ENCODE measurements at places on chromosomes 3 and 15. TPM values are rescaled to one million over a fixed set of nuclear protein-coding genes. Genes with fewer than 3 reads are reported as not detected.

GRCh38 chr15:20349774-20350498 is 191.7 kb downstream of the GOLGA6L6 start:
- DNase-seq, result no peak

GRCh38 chr15:41922353-41922752 is 28.5 kb upstream of the SPTBN5 start:
- DNase-seq, result no peak

DNA sequence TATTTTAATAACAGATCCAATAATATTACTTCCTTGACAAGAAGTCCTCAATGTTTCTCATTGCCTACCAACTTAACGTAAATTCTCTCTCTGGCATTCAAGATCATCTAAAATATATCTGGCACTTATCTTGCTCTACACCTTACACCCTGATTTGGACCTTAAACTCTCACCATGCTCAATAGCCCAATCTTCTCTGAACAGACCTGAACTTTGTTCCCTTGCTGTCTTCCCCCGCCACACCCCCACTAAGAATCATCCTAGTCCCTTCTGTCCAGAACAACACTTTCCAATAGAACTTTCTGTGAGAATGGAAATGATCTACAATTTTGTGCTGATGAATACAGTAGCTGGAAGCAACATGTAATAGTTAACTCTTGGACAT is 44.9 kb downstream of the P2RY1 start:
- no peak for DNase-seq

DNA sequence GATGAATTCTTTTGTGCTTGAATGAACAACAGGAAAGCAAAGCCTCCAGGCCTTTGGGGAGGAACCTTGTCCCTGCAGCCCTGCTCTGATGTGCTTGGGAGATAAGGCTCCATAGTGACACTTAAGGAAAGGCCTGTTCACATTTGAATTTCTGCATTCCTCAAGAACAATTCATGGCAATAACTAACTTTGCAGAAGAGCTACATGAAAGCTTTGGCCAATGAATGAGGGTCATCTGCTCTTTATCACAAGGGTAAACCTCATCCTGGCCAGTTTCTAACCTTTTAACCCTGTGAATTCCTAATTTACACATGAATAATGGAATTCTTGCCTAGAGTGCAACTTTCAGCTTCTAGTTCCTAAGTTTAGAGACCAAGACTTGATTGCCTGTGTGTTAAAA is 5.6 kb downstream of the PRTG start:
- DNase-seq, result peak; percentile 30

GRCh38 chr3:112579232-112579631 is 17.4 kb downstream of the SLC35A5 start:
- no peak for DNase-seq

DNA sequence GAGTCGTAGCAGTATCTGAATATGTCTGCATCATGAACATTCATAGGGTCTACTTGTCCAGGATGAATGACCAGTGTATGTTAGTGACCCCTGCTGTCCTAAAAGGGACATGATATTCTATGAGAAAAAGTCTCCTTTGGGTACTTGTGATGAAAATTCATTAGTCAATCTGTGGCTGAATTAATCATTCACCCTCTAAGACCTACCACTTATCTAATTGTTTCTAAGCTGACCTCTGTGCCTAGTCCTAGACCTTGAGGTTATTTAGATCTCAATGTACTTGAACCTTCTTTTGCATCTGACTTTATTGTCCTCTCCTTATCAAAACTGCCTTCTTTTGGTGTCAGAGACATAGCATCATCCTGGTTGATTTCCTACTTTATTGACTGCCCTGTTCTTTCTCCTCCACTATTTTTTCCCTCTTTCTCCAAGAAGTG is 799.3 kb downstream of the DIPK2A start:
- no peak for DNase-seq

Gene EFCC1
- 2.2 TPM for polyA plus RNA-seq

Gene AMT
- 45.9 TPM for polyA plus RNA-seq

Gene NECTIN3
- 36.9 TPM for polyA plus RNA-seq

DNA sequence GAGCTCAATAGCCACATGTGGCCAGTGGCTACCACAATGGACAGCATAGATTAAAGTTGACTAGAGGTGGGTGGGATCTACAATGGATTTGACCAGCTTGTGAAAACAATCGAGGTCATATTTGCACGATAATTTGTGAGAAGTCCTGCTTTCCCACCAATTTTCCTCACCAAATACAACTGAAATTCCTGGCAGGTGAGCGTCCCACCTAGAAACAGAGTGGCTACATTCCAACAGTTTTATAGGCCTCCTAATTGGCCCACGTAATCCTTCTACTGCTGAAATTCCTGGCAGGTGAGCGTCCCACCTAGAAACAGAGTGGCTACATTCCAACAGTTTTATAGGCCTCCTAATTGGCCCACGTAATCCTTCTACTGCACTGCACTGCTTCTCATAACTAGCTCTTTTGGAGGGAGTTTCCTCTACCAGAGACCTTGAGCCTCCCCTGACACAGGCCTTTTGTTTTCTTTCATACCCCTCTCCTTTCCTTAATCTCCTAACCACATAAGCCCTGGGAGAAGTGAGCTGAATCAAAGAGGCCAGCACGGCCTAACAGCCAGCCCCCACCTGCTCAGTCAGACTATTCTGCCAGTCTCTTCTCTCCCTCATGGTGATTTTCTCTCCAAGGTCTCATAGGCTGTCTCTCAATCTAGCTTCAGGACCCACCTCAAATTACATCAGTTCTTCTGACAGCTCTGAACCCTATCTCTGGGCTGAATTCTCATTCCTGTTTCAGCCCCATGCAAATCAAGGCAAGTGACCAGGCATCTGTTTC is 80.2 kb downstream of the BFSP2 start:
- DNase-seq, result no peak

- peak; percentile 33 for DNase-seq
Measured at GRCh38 chr3:33439546-33440327, 468 bp downstream of the UBP1 start.

Gene THRB
- polyA plus RNA-seq, result 4.1 TPM

Gene GOLGA8H
- 0.91 TPM for polyA plus RNA-seq

GRCh38 chr3:183464480-183464879 is 36.1 kb upstream of the MCF2L2 start:
- DNase-seq, result no peak

DNA sequence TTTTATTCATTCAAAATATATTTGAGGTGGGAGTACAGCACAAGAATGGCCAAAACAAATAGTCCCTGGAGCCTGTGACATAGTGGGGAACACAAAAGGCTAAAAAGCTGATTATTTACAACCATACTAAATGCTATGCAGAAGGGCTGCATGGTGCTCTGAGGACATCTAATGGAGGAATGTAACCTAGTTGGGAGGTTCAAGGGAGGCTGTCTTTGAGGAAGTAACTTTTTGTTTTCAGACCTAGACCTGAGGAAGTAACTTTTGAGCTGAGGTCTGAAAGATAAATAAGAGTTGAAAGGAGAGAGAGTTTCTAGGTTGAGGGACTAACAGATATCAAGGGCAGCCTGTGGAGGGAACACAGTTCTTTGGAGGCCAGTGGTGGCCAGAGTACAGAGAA is 34.8 kb upstream of the RASA2 start:
- DNase-seq, result no peak

DNA sequence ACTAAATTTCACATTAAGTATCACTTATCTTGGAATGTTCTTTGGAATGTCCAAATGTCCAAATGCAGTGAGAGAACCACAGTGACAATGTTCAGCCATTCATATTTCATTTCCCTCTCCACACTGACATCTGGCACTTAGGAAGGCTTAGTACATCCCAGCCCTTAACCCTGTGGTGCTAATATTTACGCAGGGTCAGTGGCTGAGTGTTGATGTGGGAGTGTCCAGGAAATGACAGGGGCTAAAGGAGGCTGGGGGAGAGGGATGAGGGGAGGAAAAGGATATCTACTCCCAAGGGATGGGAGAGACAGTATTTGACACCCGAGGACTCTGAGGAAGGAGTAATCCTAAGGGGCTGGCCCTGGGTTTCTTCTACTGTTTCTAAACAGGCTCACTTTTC is 14.1 kb upstream of the CCR4 start:
- DNase-seq, result no peak

DNA sequence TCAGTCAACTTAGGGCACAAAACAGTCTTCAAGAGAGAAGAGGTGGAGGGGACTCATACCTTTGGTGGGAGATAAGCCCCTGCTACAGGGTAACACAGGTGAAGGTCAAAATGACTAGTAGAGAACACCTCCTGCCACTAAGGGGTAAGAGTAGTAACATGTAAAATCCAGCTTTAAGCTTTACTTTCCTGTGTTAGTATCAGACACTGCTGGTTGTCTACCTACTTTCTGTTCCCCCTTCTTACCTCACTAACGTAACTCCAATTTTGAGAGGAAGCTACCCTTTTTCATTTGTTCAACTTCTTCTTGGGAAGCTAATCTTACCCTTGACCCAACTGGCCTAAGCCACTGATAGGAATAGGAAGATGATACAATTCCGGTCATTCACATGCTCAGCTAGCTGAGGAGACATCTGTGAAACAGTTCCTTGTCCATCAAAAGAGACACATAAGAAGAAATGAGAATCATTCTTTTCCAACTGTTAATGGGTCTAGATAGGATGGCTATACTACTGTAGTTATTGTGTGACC is 826.8 kb upstream of the CFAP20DC start:
- DNase-seq, result no peak

DNA sequence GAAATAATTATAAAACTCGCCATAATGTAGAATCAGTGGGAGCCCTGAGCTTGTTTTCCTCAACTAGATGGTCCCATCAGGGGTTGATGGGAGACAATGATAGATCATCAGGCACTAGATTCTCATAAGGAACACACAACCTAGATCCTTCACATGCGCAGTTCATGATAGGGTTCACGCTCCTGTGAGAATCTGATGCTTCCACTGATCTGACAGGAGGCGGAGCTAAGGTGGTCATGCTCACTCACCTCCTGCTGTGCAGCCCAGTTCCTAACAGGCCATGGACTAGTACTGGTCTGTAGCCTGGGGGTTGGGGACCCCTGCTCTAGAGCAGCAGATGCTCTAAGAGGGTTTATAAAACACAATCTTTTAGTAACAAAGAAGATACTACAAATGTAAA is 183.6 kb downstream of the ANXA2 start:
- DNase-seq, result no peak

DNA sequence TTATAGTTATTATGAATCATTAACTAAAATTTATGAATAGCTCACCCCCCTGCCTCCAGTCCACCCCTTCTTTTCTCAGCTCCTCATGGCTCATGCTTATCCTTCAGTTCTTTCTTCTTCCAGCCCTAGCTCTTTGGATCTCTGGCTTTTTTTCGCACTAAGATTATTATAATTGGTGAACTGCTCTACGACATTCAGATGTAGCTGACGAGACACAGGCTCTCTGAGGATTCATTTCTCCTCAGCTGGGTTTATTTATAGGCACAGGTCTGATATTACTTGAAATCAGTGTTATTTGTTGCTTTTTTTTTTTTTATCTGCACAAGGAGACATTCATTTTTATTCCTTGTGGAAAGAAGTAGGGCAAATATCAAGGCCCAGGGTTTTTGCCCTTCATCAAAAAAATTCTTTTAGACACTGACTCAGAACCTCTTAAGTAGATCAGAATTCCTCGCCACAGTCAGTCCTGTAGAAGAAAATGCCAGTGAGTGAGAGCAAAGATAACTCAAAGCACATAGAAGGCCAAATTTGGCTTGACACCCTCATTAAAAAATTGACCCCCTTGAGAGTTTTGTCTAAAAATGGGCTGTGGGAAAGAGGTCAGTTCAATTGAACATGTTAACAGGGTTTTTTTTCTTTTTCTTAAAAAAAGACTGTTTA is 106.6 kb downstream of the MYH15 start:
- DNase-seq, result no peak

DNA sequence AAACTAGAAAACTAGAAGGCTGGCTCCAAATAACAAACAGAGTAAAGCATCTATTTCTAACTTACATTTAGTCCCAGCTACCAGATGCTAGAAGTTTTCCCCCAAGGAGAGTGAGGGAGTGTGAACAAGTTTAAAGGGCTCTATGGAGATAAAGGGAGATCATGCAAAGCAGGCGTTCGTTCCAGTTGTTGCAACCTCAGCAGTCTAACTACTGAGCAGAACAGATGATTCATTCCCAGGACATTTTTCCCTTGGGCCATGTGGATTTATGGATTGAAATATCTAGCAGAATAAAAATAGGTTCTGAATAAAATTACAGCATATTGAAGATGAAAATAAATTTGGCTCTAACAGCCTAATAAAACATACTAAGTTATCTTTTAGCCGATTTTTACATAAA is 154.8 kb upstream of the TTC14 start:
- DNase-seq, result no peak

Gene CCDC191
- polyA plus RNA-seq, result 18.6 TPM

- no peak for DNase-seq
Measured at GRCh38 chr3:7266551-7266950, 405.6 kb downstream of the GRM7 start.

GRCh38 chr3:68142441-68142840 is 488.0 kb upstream of the SUCLG2 start:
- DNase-seq, result no peak

Gene ARL8B
- polyA plus RNA-seq, result 74.0 TPM

Gene GOLGA6L10
- 4.6 TPM for polyA plus RNA-seq

- DNase-seq, result no peak
Measured at GRCh38 chr15:29570948-29571791, 251.1 kb downstream of the TJP1 start.

DNA sequence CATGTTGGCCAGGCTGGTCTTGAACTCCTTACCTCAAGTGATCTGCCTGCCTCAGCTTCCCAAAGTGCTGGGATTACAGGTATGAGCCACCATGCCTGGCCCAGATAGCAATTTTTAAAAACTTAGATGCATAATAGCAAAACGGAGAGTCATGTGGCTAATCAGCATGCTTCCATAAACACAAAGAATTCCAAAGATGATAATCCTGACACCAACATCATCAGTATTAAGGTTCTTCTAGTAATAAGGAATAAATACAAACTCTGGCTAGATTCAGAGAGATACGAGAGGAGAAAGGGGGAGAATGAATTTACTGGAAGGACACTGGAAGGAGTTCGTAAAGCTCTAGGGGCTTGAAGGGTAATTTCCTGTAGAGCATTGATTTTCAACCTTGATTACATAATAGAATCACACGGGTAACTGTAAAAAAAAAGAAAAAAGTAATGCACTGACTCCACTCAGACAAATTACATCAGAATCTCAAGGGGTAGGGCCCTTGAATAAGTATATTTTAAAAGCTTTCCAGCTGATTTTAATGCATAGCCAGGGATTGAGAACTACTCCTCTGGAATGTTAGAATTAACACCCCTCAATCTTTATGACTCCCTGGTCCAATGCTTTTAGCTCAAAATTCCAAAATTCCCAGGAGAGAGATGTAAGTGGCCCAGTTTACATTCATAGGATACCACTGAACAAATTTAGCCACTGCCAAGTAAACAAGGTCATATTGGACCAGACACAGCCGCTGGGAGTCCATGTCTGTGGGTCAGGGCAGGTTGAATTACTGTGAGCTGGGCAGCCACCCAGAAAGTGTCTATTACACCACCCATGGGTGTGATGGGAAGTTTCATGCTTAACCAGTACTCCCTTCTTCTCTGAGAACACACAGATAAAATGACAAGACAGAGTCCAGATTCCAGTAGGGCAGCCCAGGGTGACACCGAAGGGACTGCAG is 243.9 kb downstream of the TBL1XR1 start:
- no peak for DNase-seq

DNA sequence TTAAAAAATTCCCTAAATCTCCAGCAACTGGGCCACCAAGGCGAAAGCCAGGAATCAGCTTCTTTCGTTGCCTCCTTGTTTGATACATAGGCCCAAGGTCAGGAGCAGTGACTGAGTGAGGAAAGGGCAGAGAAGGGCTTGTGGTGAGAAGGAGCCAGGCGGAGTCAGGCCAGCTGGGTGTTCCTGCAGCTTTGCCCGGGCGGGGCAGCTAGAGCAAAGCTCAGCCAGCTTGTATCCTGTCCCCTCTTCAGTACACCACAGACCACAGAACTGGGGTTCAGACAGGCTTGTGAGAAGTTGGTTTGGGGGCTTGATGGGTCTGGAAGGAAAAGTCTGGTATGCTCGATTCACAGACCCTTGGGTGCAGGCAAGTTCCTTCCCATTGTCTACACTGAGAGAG is 52.6 kb downstream of the CCK start:
- DNase-seq, result no peak

Data from left renal pelvis (tissue), 4 donors.